Fibroblast of skin of scalp (primary cell): ENCODE measurements at places on chromosomes 6 and 20.

DNA sequence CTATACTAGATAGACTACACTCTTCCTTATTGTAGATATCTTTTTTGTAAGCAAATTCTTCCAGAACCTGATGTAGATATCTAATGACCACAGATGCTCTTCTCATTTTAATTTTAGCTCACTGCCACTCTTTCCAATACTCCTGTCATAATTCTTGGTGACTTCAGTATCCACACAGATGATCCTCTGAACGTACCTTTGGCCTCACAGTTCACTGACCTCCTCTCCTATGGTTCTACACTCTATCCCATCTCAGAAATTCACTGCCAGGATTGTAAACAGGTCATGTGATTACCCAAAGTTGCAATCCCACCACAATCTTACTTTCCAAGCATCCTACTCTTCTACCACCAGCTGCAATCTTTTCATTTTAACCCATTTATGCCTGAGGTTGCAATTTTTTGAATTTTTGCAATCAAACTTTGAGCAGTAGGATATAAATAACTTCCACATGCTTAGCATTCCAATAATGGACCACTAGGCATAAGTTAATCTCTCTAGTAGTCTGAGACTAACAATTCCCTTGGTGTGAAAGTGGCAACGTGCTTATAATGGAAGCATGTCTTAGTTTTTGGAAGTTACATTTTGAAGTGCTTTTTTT, 31.2 kb downstream of the ESF1 start:
- DNase-seq = peak; percentile 27

DNA sequence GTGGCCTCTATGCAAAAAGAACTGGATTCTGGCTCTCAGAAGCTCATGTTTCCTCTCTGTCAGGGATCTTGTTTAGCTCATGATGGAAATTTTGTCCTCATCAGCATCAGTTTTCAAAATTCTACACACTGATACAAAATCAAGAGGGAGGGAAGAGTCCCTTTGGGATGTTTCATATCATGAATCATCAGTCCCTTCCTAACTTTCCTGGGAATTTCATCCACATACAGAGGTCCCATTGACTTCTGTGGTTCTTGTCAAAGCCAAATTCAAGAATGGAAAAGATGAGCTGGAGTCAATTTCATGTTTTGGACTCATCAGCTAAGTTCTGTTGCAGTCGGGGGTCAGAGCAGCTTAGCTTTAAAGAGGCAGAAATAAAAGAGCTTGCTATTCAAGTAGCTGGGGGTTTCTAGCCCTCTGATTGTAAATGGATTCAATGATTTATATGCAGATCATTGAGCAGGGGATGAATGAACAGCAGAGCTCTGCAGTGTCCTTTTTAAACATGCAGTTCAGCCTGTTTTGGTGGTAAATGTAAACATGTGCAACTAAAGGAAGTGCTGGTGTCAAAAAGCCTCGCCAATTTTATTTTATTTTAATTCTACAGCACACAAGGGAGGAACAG, 21.3 kb upstream of the TMEM14A start:
- DNase-seq = peak; percentile 79

DNA sequence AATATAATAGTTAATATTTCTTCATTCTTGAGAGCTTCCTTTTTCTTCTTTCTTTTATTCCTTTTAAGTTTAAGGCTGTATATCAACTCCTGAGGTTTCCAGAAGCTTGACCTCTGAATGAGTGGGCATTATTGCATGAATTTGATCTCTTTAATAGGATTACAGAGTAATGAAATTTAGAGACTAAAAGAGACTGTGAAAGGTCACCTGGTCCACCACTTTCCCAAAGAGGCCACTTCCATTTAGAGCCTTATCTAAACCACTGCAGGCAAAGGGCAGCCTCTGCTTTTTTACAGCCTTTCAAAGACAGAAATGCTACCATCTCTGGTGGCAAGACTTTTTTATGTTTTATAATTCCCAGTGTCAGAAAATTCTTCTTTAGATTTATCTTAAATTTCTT, 215.3 kb upstream of the HS3ST5 start:
- no peak for DNase-seq

GRCh38 chr6:148306286-148306685, 36.4 kb upstream of the SASH1 start:
- DNase-seq = no peak

GRCh38 chr6:52328303-52328662, 33.7 kb upstream of the PAQR8 start:
- no peak for DNase-seq

DNA sequence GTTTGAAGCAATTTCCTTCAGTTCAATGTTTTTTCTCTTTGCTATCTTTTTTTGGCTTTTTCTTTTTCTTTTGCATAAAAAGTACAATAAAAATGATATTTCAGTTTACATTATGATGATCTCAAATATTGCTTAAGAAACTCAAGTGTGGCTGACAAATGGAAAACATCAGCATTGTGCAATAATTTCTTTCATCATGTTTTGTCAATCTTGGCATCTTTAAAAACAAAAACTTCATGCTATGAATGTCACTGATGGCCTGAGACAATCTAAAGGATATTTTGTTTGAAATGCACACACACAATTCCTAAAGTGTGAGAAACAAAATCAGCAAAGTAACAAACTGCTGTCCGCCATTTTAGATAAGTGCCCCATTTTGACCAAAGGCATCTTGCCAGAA, 13.9 kb upstream of the MTCL3 start:
- DNase-seq = no peak

GRCh38 chr6:48069280-48069679, 41.7 kb downstream of the PTCHD4 start:
- DNase-seq = no peak

- no peak for DNase-seq
Observed at GRCh38 chr6:100465701-100466409, 1.1 kb upstream of the SIM1 start.

DNA sequence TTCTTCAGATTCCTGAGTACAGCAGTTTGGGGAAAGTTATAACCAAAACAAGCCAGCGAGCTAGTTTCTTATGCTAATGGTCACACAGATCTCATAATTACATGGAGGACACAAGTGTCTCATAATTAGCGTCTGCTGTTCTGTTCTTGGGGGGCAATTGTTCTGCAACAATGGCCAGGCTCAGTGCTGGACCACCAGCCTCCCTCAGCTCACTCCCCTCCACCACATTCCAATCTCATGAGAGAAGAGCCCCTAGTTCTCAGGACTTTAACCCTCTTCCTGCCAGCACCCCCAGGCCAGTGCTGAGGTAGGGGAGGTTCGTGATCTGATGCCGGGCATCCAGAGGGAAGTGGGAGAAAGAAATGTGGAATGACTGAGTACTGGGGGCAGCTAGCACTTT, 20.2 kb upstream of the TOX2 start:
- DNase-seq = peak; percentile 18

DNA sequence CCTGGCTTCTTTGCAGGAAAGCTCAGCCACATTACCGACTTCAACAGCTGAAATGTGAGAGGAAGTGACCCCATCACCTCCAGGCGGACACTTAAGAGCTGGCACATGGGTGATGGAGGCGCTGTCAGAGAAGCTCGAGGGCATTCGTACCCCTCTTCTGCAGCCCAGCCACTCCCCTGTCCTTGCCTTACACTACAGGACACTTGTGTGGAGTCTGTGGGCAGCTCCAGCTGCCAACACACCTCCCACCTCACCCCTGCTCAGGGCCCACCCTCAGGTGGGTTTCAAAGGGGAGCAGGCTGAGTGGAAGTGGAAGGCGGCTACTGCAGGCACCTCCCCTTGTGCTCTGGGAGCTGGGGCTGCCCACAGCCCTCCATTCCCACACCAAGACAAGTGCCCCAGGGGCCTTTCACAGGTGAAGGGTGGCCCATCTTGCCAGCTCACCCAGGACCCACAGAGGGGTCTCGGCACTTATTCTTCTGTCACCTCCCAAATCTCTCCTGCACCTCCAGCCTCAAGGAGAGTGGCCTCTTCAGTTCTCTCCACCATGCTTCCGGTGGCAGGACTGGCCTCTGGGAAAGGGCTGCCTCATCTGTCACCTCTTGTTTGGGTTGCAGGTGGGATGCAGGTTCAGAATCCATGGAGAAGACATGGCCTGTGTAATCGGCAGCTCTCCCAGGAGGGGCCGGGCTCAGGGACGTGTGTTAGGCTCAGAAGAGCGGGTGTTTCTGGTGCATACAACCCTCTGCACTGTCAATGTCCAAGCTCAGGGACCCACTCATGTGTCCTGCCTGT, 49.8 kb downstream of the IRF4 start:
- DNase-seq = no peak

- no peak for DNase-seq
Observed at GRCh38 chr6:119036081-119036480, 42.4 kb downstream of the FAM184A start.

DNA sequence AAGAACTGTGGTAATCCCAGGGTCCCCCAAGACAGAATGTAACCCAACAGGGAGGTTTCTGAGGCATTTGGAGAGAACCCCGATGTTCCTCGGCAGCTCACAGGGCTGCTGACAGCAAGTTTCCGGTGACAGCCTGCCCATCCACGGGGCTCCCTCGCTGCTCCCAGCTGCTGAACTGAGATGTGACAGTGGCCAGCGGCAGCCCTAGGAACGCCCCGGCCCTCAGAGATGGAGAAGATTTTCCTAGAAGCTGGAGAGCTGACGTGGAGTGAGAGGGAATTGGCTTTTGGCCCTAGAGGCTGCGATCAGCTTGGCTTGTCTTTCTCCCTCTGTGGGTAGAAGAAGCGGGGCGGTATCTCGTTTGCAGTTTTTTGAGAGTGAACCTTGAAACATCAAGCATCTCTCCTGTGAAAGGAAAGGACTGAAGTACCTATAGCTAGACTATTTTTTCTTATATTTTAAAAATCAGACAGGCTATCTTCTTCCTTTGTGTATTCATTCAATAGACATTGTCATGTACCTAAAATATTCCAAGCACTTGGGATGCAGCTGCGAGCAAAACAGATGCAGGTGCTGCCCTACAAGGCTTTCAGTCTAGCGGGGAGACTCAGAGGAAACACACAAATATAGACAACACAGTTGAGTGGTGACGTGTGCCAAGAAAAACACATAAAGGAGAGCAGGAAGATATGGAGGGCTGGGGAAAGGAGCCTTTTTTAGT, 28.4 kb upstream of the NFATC2 start:
- peak; percentile 50 for DNase-seq

DNA sequence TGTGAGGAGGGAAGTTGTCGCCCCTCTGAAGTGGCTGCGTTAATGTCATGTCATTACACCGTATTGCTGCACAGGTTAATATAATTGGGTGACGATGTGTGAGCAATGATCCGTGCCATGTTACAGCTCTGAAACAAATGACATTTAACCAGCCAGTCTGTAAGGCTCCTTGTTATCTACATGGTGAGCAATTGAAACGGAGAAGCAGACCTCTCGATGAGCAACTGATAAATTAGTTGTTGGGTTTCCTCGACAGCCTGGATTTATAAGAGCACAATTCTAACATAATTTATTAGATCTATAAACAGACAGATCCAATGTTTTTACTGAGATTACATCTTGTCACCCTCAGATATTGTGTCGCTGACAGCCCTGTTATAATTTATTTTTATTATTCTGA, 49.9 kb upstream of the MAFB start:
- DNase-seq = no peak

DNA sequence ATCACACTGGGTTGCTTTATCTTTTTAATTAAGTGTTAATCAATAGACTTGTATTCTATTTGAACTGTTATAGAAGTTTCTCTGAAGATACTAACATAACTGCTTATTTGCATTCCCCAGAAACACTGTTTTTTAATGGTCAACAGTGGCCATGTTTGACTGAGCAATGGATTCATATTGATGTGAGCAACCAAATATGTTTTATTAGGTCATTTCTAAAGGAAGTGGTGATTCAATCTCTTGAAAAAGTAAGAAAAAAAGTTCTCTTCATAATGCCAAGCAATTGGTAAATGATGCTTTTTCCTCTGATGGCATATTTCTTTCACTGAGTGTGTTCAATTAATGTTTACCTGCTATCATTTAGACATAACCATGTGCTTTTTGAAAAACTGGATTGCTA, 593.0 kb upstream of the CITED2 start:
- no peak for DNase-seq

DNA sequence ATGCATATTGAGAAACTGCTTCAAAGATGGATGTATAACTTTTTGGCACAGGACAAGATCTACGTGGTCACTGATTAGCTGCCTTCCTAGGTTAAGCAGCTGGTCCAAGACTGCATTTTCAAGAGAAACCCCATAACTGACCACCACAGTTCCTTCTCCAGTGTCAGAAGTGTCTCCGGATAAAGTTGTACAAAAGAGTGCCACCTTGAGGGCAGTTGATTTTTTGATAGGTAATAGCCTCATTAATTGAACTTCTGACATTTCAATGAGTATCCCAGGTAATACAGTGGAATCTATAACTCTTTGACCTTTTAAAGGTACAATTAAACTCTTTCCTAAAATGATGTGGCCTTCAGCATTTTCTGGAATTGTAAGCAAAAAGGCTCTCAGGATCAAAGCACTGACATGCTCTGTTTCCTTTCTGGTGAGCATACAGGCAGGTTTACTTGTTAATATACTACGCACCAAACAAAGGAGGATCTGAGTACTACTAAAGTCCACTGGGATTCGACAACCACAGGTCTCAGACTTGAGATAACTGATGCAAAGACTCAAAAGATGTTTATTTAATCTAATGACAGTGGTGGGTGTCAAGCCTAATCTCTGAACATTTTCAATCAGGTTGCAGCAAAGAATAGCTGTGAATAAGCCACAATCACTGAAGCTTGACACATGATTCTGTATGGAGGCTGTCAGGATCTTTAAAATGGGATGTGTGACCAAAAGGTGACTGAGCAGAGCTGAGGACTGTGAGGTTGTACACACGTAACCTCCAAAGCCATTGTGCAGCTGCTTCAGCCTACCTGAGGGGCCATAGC, 21.2 kb downstream of the MKKS start:
- no peak for DNase-seq

GRCh38 chr6:11785774-11786579, 7.4 kb upstream of the ADTRP start:
- no peak for DNase-seq

DNA sequence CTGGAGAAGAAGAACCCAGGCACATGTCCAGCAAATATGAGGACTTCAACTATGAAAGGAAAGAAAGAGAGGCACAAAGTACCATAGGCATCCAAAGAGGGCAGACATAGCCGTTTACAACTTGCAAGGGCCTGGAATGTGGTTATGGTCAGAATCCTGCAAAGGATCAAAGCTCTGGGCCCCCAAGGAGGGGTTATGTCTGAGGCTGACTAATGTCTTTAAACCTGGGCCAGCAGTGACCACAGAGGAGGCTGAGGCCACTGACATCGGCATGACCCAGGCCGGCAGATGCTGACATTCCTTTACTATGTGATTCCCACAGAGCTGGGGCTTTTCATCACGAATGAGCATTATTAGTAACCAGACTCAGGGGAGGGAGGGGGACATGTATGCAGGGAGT, 861.1 kb downstream of the DHX35 start:
- peak; percentile 90 for DNase-seq

GRCh38 chr6:166490671-166491500, 95.6 kb downstream of the RAMACL start:
- peak; percentile 27 for DNase-seq

GRCh38 chr6:39493174-39493573, 170.7 kb upstream of the KCNK16 start:
- peak; percentile 70 for DNase-seq

GRCh38 chr20:3471397-3472021, 691 bp downstream of the ATRN start:
- DNase-seq = no peak
